ENCODE measurements at places on chromosomes 6 and 20. TPM values are rescaled to one million over a fixed set of nuclear protein-coding genes. Genes with fewer than 3 reads are reported as not detected.
A peak's percentile ranks its signal among the peaks of the same experiment; 100 is the strongest.

DNA sequence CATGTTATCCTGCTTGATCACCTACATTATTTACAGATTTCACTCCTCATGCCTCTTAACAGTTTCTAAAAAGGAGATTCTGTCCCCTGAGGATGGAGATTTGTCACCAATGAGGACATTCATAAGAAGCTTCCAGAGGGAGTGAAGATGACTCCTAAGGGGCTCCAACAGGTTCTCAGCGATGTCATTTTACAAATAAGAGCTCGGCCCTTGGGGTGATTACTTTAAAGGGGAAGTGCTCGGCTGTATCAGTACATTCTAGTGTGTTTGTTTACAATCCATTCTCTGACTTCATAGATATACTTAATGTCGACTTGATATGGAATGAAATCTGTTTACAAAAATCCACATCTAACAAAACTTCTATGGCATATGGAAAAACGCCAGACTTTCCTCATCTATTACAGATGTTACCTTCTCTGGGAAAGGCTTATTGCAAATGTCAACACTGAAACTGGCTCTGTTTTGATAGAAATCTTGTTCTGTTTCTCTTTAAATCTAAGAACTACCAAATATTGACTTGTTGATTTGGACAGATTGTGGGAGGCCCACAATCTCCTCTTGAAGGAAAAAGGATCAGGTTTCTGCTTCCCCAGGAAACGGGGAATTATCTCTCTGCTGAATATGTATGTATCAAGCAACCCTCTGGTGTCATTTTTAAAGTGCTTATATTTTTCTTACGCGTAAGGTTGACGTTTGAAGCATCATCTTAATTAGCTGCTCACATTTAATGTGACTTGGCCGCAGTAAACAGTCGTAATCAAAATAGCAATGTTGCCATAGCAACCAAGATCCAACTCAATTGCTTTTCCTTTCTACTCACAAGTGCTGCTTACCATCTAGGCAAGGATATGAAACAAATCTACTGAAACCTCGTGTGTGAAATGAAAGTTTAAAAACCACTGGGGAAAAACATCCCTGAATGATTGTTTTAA is 95.7 kb downstream of the SHLD1 start:
- H3K27me3 ChIP-seq = no peaks in the 10 kb centered on the region
- H3K4me1 ChIP-seq = peaks cover 3% of the 10 kb centered on the region
- H3K36me3 ChIP-seq = no peaks in the 10 kb centered on the region
- peak overlapping the region; percentile 19 for H3K4me3 ChIP-seq

DNA sequence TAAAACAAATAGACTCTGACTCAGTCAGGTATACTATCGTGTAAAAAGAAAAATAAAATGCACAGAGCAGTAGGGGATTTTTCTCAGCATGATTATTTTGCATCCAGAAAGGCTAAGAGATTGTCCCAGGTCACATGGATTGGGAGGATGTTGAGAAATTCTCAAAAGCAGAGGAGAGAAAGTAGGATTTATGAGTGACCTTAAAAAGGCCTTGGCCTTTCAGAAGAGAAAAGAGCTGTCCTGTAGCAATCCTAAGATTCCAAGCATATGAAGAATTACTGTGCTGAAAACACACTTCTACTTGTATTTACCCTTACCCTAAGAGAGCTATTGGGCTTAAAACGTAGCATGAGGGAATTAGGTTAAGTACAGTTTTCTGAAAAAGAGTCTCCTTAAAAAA is 149.7 kb upstream of the ENPP5 start:
- no peak for DNase-seq
- H3K27ac ChIP-seq = no peak overlapping the region
- H3K4me1 ChIP-seq = peaks cover 9% of the 10 kb centered on the region

Gene SLC44A4
- 7.4 TPM for total RNA-seq

- H3K4me3 ChIP-seq = no peak overlapping the region
- H3K36me3 ChIP-seq = peaks cover 6% of the 10 kb centered on the region
- H3K4me1 ChIP-seq = no peaks in the 10 kb centered on the region
- no peak overlapping the region for H3K27ac ChIP-seq
- DNase-seq = no peak
Measured at GRCh38 chr6:20118892-20119291, 93.4 kb downstream of the MBOAT1 start.

Gene VNN1
- 1.1 TPM for total RNA-seq

- peak overlapping the region; percentile 60 for H3K4me3 ChIP-seq
- H3K36me3 ChIP-seq = no peaks in the 10 kb centered on the region
- no peak for DNase-seq
Measured at GRCh38 chr20:52105442-52106422, 85.8 kb downstream of the ZFP64 start.

DNA sequence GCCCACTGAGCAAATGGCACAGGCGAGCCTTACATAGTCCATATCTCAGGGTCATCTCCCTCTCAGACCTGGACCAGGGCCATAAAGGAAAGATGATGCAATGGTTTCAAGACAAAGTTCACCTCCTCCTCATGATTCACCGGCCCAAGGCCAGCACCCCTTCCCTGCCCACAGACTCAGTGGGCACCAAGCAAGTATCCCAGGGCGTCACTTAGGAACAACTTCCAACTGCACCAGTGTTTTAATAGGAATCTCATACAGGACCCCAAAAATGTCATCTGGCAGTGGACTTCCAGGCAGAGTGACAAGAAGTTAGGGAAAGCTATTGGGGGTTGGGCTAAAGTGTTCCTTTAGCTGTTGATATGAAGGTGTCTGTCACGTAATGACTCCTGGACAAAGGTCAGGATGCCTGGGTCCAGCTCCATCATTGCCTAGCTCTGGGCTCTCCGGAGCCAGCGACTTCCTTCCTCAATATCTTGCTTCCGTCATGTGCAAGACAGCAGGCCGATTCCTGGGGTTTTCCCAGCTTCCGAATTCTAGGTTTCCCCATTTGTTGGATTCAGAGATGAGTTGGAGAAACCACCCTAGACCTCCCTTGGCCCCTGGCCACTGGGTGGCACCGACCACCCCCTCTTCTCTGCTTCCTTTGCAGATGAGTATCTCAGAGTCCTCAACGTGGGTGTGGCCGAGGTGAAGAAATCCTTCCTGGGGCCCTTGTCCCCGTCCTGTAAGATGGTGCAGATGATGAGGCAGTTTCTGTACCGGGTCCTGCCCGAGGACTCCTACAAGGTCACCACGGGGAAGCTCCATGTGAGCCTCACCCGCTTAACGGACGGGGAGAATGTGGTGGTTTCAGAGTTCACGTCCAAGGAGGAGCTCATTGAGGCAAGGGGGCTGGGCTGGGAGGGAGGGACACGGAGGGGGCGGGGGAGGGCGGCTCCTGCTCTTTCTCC is 21.1 kb downstream of the PNPLA1 start:
- H3K27me3 ChIP-seq = peaks cover 11% of the 10 kb centered on the region
- no peaks in the 10 kb centered on the region for H3K36me3 ChIP-seq
- no peak overlapping the region for H3K27ac ChIP-seq
- no peak for DNase-seq

Gene JAG1
- total RNA-seq = 367 TPM

DNA sequence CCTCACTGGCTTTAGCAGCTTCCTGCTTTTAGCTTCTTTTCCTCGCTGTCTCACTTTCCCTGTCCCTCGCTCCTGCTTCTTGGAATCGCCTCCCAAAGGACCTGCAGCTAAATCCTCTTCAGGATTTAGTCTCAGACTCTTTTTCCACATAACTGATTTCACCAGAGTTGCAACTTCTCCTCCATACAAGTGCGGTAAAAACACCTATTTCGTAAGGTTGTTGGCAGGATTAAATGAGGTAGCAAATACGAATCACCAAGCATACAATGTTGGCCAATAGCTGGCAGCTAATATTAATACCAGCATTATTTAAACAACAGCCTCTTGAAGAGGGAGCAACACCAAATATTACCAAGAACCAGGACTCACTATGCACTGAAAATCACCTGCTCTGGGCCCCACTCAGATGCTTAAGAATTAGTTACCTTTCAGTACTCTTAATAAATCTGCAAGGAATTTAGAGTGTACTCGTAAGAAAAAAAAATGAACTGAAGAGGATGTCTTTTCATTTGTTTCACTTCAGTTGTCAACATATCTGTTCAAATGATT is 123.0 kb downstream of the DTNBP1 start:
- no peak for DNase-seq
- H3K27ac ChIP-seq = no peak overlapping the region
- no peak overlapping the region for H3K4me3 ChIP-seq
- no peaks in the 10 kb centered on the region for H3K36me3 ChIP-seq
- no peaks in the 10 kb centered on the region for H3K27me3 ChIP-seq

Gene MYLK2
- total RNA-seq = not detected

DNA sequence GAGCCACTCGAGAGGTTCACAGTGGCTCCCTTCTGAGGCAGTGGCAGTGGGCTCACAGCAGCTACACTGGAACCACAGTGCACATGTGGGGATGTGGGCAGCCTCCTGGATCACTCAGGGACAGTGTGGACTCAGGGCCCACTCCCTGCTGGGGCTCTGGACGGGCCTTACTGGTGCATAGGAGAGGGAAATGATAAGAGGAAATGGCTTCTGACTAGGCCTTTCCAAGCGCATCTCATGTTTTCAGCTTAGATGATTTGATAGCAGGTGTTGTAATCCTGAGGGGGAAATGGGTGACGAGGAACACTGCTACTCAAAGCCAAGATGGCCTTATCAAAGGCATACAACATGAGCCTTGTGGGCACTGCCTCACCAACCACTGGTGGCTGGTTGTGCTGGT is 44.0 kb downstream of the PANK2 start:
- peaks cover 43% of the 10 kb centered on the region for H3K4me1 ChIP-seq
- H3K27ac ChIP-seq = no peak overlapping the region
- DNase-seq = no peak
- H3K36me3 ChIP-seq = no peaks in the 10 kb centered on the region

Gene ZKSCAN4
- total RNA-seq = 5.0 TPM

DNA sequence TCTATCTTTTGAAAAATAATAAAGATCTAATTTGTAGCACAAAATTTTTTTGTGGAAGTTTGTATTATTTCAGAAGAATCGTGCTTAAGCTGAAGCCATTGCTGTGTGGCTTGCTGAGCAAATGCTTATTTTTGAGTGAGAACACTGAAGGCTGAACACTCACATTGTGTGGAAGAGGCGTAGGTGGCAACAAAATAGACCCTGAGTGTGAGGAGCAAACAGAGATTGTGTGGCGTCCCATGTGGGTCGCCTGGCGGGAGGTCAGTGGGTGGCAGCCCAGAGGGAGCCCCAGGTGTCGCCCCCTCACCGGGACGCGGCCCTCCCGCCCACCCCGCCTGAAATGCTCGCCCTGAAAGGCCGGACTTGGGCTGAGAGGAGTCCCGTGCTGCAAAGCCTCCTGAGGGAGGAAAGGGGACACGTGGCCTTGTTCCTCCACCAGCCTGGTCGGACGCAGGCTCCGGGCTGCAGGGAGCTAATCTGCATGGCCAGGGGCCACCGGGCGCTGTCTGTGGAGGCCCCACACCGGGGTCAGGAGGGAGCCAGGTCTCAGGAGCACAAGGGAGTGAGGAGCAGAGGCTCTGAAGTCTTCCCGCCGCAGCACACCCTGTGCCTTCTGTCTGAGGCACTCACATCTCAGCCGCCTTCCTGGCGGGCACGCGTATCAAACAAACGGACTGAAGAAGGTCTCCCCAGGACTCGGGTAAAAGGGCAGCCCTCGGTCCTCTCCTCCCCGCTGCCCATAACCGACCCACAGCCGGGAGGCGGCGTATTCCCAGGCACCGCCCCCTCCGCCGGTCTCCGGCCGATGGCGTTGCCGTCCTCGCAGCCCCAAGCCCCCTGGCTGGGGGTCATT is 15.9 kb downstream of the DDO start:
- no peak for DNase-seq
- no peak overlapping the region for H3K27ac ChIP-seq
- H3K4me3 ChIP-seq = peak overlapping the region; percentile 37
- no peaks in the 10 kb centered on the region for H3K27me3 ChIP-seq

Gene CST9
- total RNA-seq = not detected

Gene RHAG
- 0.89 TPM for total RNA-seq

DNA sequence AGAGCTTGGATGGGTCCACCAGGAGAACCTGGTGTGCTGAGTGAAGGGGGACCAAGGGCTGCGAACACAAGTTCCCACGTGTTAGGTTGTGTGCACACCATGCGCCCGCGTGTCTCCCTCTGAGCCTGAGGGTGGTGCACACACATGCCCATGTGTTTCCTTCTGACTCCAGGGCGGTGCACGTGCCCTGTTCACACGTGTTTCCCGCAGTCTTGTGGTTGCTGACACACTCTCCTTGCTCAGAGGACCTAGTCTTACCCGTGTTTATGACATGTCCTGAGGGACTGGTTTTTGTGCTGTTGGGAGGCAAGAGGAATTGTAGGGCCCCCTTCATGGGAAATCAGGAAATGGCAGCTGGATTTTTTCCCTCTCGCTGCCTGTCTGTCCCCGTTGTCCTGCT is 36.3 kb upstream of the PCMTD2 start:
- no peak overlapping the region for H3K4me3 ChIP-seq
- no peaks in the 10 kb centered on the region for H3K36me3 ChIP-seq
- DNase-seq = no peak
- H3K27ac ChIP-seq = no peak overlapping the region
- H3K4me1 ChIP-seq = peaks cover 17% of the 10 kb centered on the region

DNA sequence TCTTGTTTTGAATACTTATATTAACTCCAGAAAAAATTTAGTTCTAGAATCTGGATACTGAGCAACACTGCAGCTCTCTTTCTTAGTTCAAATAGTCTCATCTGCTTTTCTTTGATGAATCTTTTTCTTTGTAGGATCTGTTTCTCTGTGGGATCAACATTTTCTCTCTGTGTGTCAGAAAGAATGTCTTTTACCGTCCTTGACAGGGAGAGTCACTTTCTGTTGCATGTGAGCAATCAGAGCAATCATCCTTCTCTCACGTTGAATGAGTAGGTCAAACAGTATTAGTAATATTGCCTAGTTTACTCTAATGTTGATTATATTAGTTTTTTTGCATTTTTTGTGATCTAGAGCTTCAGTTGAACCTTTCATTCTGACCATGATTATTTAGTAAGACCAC is 130.9 kb downstream of the TRMT11 start:
- no peaks in the 10 kb centered on the region for H3K36me3 ChIP-seq
- no peak overlapping the region for H3K27ac ChIP-seq
- no peaks in the 10 kb centered on the region for H3K27me3 ChIP-seq
- no peak for DNase-seq
- H3K4me1 ChIP-seq = no peaks in the 10 kb centered on the region

DNA sequence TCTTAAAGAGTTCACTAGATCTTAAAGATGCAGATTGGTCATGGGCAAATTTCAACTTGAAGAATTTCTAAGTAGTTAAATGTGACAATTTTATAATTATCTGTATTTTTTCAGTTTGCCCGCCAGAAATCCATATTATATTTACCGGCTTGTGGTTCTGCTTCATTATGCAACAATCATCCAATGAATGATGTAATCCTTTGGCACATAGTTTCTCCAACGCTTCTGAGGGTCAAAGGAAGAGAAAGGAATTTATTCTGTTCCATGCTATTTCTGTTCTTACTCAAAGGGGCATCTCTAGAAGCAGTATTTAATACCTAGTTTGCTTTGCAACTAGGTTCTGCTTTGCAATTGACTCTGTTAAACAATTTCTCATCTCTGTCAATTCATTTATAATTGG is 359.3 kb upstream of the PLCB4 start:
- DNase-seq = no peak
- H3K36me3 ChIP-seq = no peaks in the 10 kb centered on the region
- no peaks in the 10 kb centered on the region for H3K4me1 ChIP-seq
